ENCODE measurements at places on chromosomes 1 and 21. TPM values are rescaled to one million over a fixed set of nuclear protein-coding genes. Genes with fewer than 3 reads are reported as not detected.

- no peaks in the 10 kb centered on the region for H3K36me3 ChIP-seq
- no peak overlapping the region for H3K27ac ChIP-seq
- H3K4me3 ChIP-seq, result no peak overlapping the region
- no peaks in the 10 kb centered on the region for H3K27me3 ChIP-seq
- H3K4me1 ChIP-seq, result peaks cover 12% of the 10 kb centered on the region
- no peak for DNase-seq
Observed at GRCh38 chr1:13754510-13755103, 54.6 kb downstream of the PRDM2 start.

GRCh38 chr1:220189750-220190347, 82.4 kb downstream of the RAB3GAP2 start:
- H3K36me3 ChIP-seq, result no peaks in the 10 kb centered on the region
- H3K4me1 ChIP-seq, result no peaks in the 10 kb centered on the region
- H3K27ac ChIP-seq, result no peak overlapping the region
- no peak for DNase-seq
- H3K27me3 ChIP-seq, result no peaks in the 10 kb centered on the region

DNA sequence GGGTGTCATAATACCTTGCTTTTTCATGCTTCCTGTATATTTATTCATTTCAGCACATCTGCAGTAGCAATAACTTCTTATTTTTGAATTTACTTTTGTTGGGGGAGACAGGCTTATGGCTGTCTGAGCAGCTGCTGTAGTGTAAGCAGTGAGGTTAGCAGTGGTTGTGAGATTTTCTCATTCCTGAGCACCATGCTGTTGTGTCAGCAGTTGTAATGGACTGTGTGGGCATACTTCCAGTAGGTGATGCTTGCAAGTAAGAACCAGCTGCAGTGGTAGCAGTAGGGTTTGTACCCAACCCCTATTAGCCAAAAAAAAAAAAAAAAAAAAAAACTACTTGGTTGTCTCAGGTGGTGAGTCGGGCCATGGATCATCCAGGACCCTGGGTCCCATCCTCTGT, 311.6 kb downstream of the NUF2 start:
- no peaks in the 10 kb centered on the region for H3K4me1 ChIP-seq
- no peaks in the 10 kb centered on the region for H3K27me3 ChIP-seq
- H3K36me3 ChIP-seq, result no peaks in the 10 kb centered on the region
- H3K27ac ChIP-seq, result no peak overlapping the region
- H3K4me3 ChIP-seq, result no peak overlapping the region
- DNase-seq, result no peak

ZC3H11A gene
- total RNA-seq, result 111 TPM

PRR9 gene
- total RNA-seq, result not detected

- H3K4me3 ChIP-seq, result no peak overlapping the region
- DNase-seq, result peak; percentile 82
- H3K27me3 ChIP-seq, result no peaks in the 10 kb centered on the region
- peak overlapping the region; percentile 80 for H3K27ac ChIP-seq
Observed at GRCh38 chr1:156129687-156130577, 15.4 kb downstream of the LMNA start.

PTAFR gene
- 2.5 TPM for total RNA-seq

DNA sequence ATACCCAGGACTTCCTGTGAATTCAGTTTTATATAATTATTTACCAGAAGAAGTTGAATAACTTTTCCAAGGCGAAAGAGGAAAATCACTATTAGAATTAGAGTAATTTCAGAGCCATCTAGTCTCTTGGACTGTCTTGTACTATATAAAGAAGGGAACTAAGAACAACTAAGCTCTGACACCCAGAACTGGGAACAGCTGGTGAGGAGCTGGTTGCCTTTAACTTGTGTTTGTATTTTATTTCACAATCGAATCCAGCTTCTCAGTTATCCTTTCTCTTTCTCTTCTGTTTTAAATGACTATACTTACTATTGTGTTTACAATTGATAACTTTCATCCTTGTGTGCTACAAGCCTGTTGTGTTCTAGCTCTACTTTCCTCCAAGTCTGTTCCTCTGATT, 8.4 kb downstream of the SNX27 start:
- no peaks in the 10 kb centered on the region for H3K36me3 ChIP-seq
- H3K4me3 ChIP-seq, result no peak overlapping the region

RGS13 gene
- not detected for total RNA-seq

DNA sequence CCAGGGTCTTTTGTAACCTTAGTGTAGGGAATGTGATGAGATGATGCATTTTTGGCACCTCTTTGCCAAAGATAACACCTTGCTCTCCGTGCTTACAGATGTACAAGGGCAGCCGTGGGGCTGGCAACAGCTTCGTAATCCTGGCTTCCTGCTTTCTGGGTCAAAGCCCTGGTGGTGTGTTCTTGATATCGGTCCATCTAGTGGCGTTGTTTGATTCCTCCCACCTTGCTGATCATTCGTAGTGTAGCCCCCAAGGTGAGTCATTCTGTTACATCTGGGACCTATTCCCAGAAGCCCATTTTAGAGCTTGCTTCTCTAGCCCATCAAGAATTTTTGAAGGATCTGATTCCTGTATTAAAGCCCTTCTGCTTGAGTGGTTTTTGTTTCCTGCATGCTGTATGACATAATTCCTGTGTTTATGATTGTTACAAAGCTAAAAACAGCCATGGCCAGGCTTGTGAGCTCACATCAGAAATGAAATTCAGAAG, 7.0 kb upstream of the CCT8 start:
- no peak for DNase-seq
- no peaks in the 10 kb centered on the region for H3K36me3 ChIP-seq
- H3K4me3 ChIP-seq, result no peak overlapping the region
- no peaks in the 10 kb centered on the region for H3K27me3 ChIP-seq
- H3K4me1 ChIP-seq, result no peaks in the 10 kb centered on the region

NTMT2 gene
- not detected for total RNA-seq

- H3K27ac ChIP-seq, result no peak overlapping the region
- no peaks in the 10 kb centered on the region for H3K27me3 ChIP-seq
- H3K4me3 ChIP-seq, result no peak overlapping the region
- DNase-seq, result no peak
- H3K36me3 ChIP-seq, result no peaks in the 10 kb centered on the region
Observed at GRCh38 chr1:224996266-224996665, 66.8 kb downstream of the DNAH14 start.

JAM2 gene
- 66.6 TPM for total RNA-seq

DNA sequence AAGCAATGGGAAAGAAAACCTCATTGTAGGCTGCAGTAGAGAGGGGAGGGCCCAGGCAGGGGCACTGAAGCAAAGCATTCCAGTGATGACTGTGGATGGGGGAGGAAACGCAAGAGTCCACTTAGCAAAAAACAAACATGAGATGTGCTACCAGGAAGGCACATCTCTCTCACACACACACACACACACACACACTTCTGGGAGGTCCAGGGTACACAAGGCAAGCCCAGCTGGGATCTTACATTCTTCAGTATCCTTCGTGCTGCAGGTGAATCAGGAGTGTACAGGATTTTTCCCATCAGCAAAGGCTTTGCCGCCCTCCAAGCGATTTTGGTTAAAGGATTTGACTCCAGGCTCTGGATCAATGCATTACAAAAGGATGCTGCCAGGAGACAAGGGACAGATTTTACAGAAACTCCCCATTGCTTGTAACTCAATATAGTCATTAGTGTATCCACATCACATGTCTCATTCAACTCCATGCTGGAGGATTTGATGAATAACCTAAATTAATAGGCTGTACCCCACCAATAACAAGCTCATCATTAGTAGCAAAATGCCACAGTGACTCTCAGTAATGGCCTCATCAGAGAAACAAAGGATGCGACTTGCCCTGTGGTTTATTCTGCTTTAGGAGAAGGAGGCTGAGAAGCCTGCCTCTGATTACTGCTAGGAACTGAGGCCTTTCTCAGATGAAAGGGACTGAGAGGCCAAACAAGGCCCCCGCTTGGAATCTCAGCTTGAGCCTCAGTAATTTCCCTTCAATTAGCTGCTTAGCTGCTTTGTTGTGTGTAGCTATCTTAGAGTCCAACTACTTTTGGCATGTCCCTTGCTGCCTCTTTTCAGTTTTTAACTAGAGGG, 41.6 kb downstream of the ABCA4 start:
- no peak for DNase-seq
- H3K4me1 ChIP-seq, result no peaks in the 10 kb centered on the region

DNA sequence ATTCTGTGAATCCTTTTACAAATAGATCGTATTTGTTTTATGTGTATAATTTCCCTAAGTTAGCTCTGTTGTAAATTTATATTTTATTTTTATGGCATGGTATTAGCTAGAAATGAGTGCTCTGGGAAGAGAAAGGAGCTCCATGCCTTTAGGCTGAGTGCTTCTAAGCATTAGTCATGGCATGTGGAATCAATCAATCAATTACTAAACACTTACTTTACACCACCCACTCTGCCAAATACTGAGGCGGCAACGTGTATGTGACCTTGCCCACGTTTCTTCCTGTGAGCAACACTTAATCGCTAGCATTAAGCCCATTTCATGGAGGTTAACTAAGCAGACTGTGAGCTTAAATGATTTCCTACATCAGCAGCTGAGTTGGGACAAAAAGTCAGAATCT, 7.2 kb upstream of the BECN2 start:
- no peaks in the 10 kb centered on the region for H3K27me3 ChIP-seq
- no peaks in the 10 kb centered on the region for H3K4me1 ChIP-seq
- H3K4me3 ChIP-seq, result no peak overlapping the region
- no peak overlapping the region for H3K27ac ChIP-seq
- no peaks in the 10 kb centered on the region for H3K36me3 ChIP-seq

DNA sequence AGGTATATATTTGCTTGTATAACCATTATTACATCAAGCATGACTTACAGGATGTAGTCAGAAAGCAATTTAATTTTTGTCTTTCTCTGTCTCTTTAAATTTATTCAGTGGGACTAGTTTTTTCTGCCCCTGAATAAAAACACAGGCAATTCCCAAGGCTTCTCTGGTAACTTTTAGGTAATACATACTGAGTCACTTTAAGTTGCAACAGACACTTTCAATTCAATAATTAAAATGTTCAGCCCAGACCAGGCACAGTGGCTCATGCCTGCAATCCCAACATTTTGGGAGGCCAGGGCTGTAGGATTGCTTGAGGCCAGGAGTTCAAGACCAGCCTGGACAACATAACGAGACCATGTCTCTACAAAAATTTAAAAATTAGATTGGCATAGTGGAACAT, 12.3 kb downstream of the SLC44A3 start:
- H3K4me1 ChIP-seq, result no peaks in the 10 kb centered on the region
- H3K27ac ChIP-seq, result no peak overlapping the region
- no peak for DNase-seq
- H3K27me3 ChIP-seq, result no peaks in the 10 kb centered on the region
- H3K36me3 ChIP-seq, result no peaks in the 10 kb centered on the region
- no peak overlapping the region for H3K4me3 ChIP-seq

DNA sequence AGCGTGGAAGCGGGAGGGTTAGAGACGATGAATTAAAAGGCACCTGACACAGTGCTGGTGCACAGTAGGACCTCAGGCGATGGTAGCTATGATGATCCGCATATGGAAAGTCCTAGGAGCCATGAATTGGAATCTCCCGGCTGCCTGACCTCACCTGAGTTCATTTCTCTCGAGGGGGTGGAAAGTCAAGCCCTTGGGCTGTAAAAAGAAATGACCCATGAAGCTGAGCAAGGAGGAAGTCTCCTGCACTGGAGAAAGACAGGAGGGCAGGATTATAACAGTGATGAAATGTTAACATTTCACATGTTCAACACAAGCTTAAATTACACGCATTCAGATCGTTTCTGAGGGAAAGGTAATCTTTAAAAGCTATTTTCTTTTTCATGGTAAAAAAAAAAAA, 481.2 kb downstream of the MATN1 start:
- H3K4me3 ChIP-seq, result no peak overlapping the region
- H3K27me3 ChIP-seq, result peaks cover 2% of the 10 kb centered on the region
- no peak for DNase-seq
- no peaks in the 10 kb centered on the region for H3K4me1 ChIP-seq
- H3K27ac ChIP-seq, result no peak overlapping the region

DNA sequence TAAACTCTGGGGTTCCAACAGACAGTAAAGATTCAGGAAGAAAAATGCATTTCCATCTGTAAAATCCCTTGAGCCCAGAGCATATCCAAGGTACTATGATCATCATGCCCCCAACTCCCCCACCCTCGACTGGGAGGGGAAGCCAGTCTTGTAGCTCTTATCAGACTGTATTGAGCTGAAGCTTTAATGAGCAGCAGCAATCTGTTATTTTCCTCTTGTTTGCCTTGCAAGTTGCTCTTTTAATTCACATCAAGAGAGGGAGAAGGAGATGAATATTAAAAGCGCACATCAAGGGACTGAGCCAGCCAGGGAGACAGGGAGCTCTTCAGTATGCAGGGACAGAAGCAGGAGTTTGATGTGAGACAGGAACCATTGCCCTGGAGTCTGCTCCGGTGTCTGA, 52.5 kb upstream of the KCNA3 start:
- no peak for DNase-seq
- H3K4me3 ChIP-seq, result no peak overlapping the region
- H3K4me1 ChIP-seq, result no peaks in the 10 kb centered on the region
- H3K27me3 ChIP-seq, result no peaks in the 10 kb centered on the region

OPRD1 gene
- 0.09 TPM for total RNA-seq

- H3K27ac ChIP-seq, result no peak overlapping the region
- H3K27me3 ChIP-seq, result no peaks in the 10 kb centered on the region
- H3K36me3 ChIP-seq, result no peaks in the 10 kb centered on the region
- H3K4me3 ChIP-seq, result no peak overlapping the region
- no peak for DNase-seq
Observed at GRCh38 chr1:237146241-237146640, 104.3 kb downstream of the RYR2 start.

RBM11 gene
- total RNA-seq, result 5.7 TPM

ACTL8 gene
- not detected for total RNA-seq

MFAP2 gene
- 31.0 TPM for total RNA-seq

DNA sequence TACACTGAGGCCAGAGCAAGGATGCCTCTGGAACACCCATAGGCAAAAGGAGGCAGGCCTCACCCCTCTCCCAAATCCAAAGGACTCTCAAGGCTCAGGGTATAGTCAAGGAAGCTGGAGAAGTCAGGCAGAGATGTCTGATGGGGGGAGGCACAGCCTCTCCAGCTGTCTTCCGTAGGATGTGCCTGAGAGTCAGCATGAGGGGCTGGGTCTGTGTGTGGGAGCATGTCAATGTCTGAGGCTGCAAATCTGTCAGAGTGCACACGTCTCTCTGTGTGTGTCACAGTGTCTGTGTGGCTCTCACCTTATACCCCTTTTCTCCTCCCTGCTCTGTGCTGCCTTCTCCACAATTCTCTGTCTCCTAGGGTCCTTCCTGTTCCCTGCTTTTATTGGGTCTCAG, 4.0 kb downstream of the HPCAL4 start:
- no peak overlapping the region for H3K27ac ChIP-seq
- H3K36me3 ChIP-seq, result no peaks in the 10 kb centered on the region
- no peak overlapping the region for H3K4me3 ChIP-seq

Data from prostate gland (tissue), 2 donors.